ENCODE measurements at places on chromosomes 6 and 20. TPM values are rescaled to one million over a fixed set of nuclear protein-coding genes. Genes with fewer than 3 reads are reported as not detected.

DNA sequence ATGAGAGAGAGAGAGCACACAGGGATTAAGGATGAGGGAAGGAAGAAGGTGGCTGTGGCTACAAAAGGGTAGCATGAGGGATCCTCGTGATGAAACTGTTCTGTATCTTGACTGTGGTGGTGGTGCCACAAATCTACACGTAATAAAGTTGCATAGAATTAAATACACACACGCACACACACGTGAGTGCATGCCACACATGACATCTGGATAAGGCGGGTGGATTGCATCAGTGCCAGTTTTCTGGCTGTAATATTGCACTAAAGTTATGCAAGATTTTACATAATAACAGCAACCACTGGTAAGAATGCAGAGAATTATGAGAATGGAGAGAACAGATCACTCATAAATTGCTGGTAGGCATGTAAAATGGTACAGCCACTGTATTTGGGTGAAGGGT is 16.9 kb upstream of the STK35 start:
- peaks cover 3% of the 10 kb centered on the region for H3K27me3 ChIP-seq
- no peaks in the 10 kb centered on the region for H3K36me3 ChIP-seq
- no peak overlapping the region for H3K27ac ChIP-seq

DNA sequence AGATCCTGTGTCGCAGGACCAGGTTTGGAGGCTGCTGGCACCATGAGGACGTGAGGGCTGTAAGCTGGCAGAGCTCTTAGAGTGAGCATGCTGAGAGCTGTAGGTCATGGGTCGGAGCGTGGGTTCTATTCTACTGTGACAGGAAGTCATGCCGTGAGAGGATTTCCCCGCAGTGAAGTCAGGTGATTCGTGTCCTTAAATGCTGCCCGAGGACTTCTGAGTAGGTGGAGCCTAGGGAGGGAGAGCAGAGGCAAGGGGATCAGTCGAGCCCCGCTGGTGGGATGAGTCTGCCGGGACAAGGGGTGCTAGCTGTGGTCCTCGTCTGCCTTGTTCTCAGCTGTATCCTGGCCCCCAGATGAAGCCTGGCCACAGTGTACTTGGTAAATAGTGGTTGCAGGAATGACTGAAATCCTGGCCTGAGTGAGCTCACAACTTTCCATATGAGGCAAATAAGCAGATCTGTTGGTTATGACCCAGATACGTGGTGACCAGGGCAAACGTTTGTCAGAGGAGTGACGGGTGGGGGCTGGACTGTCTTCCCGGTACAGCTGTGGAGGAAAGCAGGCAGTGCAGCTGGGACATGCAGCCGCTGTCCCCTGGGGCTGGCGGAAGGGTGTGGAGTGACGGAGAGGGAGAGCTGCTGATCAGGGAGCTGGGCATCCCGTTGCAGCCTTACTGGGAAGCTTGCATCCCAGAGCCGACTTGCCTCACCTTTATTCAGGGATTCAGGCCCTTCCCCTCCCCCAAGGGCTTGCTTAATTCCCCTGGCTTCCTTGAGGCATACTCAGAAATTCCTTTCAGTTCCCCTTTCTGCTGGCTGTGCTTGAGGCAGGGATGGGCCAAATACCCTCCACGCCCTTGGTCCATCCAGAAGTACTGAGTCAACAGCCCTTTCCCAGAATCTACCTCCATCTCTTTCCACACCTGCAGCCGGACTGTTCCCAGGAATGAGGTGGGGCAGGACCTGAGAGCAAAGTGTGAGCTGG is 250.9 kb upstream of the RREB1 start:
- H3K27me3 ChIP-seq, result no peaks in the 10 kb centered on the region
- H3K27ac ChIP-seq, result peak overlapping the region; percentile 88
- no peak overlapping the region for H3K4me3 ChIP-seq
- DNase-seq, result peak; percentile 66
- H3K4me1 ChIP-seq, result peaks cover 25% of the 10 kb centered on the region

- no peaks in the 10 kb centered on the region for H3K27me3 ChIP-seq
- no peak overlapping the region for H3K4me3 ChIP-seq
- H3K36me3 ChIP-seq, result no peaks in the 10 kb centered on the region
These were observed 483.8 kb downstream of the TFAP2B start for GRCh38 chr6:51302431-51302830.

DNA sequence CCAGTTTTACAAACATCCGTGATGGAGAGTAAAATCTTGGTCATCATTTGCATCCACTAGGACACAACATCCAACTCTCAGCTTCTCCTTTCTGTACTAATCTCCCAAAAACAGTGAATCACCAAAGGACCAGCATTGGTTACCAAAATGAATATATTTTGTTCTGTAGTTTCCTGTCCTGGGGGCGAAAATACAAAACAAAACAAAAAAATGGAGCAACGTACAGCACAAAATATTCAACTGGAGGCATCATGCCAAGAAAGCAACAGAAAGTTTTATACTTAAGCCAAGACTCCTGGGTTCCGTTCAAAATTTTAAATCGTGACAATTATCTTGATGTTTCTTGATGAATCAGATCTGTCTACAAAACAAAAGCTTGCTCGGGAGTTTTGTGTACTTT is 126.6 kb upstream of the CCDC28A start:
- H3K4me1 ChIP-seq, result no peaks in the 10 kb centered on the region
- no peak overlapping the region for H3K27ac ChIP-seq
- no peaks in the 10 kb centered on the region for H3K36me3 ChIP-seq
- no peak overlapping the region for H3K4me3 ChIP-seq
- DNase-seq, result no peak
- H3K27me3 ChIP-seq, result no peaks in the 10 kb centered on the region

DNA sequence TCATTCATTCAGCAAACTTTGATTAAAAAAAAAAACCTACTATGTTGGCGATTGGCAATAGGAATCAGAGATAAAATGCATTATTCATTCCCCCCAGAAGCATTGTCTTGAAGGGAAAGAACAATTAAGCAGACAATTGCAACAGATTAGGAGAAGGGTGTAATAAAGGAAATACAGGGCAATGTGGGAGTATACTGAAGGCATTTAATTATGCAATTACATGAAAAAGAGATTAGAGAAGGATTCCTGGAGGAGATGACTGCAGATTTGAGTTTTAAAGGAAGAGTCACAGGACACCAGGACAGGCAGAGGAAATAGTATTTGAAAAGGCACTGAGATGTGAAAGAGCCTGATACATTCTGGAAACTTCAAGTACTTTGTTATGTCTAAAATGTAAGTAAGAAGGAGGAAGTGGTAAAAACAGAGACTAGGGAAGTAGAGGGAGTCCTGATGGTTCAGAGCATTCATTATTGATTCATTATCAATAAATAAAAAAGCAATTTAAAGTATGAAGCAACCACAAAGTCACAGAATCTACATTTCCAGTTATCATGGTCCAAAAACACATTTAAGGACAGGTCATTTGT is 43.7 kb downstream of the THEMIS start:
- H3K4me1 ChIP-seq, result no peaks in the 10 kb centered on the region
- H3K27me3 ChIP-seq, result no peaks in the 10 kb centered on the region
- no peak for DNase-seq
- no peak overlapping the region for H3K27ac ChIP-seq

DNA sequence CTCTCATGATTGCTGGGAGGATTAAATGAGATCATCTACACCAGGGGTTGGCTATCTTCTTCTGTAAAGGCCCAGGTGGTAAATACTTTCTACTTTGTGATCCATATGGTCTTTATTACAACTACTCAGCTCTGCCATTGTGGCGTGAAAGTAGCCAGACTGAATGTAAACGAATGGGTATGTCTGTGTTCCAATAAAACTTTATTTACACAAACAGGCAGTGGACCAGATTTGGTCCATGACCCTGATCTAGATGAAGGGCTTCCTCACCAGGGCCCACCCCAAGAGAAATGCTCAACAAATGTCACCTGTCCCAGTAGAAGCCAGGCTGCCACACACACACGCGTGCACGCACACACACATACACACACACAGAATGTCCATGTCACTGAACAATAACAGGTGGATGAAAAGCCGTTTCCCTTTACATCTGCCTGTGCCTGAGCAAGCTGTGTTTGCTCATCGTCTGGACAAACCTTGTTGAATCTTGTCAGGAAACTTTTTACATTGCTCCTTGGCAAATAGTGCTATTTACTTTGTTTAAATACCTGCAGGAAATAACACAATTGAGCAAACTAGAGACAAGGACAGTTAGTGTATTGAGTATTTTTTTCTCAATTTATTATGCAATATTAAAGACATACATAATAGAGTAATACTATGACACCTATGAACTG is 114.3 kb downstream of the EYA2 start:
- no peak overlapping the region for H3K4me3 ChIP-seq
- no peaks in the 10 kb centered on the region for H3K27me3 ChIP-seq
- DNase-seq, result no peak
- H3K27ac ChIP-seq, result no peak overlapping the region
- no peaks in the 10 kb centered on the region for H3K4me1 ChIP-seq
- no peaks in the 10 kb centered on the region for H3K36me3 ChIP-seq

GRCh38 chr6:33592280-33592594 is 12.2 kb upstream of the BAK1 start:
- H3K4me1 ChIP-seq, result peaks cover 34% of the 10 kb centered on the region
- H3K27ac ChIP-seq, result no peak overlapping the region
- no peaks in the 10 kb centered on the region for H3K36me3 ChIP-seq
- no peak overlapping the region for H3K4me3 ChIP-seq
- H3K27me3 ChIP-seq, result no peaks in the 10 kb centered on the region

- peak; percentile 48 for DNase-seq
- no peaks in the 10 kb centered on the region for H3K27me3 ChIP-seq
- H3K4me1 ChIP-seq, result no peaks in the 10 kb centered on the region
- H3K36me3 ChIP-seq, result peaks cover 4% of the 10 kb centered on the region
These were observed 7.8 kb downstream of the UBE3D start for GRCh38 chr6:83057705-83058321.

DNA sequence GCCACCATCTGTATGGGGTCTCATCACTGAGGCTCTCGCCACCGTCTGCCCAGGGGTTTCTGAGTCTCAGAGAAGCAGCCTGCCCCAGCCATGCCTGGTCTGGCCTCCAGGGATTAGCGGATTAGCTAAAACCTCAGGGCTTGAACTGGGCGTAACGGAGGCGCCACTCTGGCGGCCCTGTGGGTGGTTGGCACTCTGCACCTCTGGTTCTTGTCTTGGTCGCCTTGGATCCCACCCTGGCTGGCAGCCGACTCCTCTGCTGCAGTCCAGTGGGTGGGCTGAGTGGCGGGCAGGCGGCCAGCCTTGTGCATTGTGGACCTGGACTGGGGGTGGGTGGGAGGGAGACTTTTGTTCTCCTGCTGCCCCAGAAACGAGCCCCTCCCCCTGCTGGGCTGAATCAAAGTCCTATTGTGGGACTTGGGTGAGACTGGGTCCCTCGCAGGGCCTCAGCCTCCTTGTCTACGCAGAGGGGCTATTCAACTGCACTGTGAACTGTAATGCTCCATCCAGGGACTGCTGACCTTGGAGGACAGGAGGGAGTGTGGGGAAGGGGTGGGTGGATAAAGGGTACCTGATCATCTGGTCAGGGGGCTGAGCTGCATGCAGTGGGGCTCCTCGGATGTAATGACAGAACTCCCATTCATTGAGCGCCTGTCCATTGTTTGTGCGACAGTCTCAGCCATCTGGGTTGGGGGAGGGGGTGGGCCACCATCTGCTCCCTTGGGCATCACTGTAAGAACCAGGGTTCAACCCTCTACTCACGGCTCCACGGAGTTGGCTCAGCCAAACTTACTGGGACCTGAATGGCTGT is 23.9 kb downstream of the SUN5 start:
- no peaks in the 10 kb centered on the region for H3K36me3 ChIP-seq
- H3K4me3 ChIP-seq, result no peak overlapping the region
- no peaks in the 10 kb centered on the region for H3K27me3 ChIP-seq
- H3K4me1 ChIP-seq, result no peaks in the 10 kb centered on the region

GRCh38 chr20:38751360-38751976 is 3.2 kb downstream of the ACTR5 start:
- no peaks in the 10 kb centered on the region for H3K36me3 ChIP-seq
- DNase-seq, result no peak
- no peak overlapping the region for H3K27ac ChIP-seq
- H3K27me3 ChIP-seq, result no peaks in the 10 kb centered on the region
- H3K4me3 ChIP-seq, result no peak overlapping the region

DNA sequence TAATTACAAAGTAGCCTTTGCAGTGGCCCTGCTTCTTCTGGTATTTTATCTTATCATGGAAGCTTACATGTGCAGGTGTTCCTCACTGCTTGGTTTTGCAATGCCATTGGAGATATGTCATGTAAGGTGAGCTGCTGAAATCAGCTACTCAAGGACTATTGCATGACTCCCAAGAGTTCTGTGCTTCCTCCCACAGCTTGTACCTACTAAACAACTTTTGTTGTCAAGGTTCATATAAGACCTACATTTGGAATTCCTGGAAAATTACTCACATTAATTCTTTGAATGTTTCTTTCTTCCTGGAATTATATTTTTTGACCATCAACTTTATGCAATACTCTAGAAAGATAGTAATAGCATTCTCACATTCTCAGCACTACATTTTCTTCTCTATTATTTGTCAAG is 427.5 kb upstream of the HSF2 start:
- H3K4me1 ChIP-seq, result no peaks in the 10 kb centered on the region
- no peak overlapping the region for H3K27ac ChIP-seq
- H3K36me3 ChIP-seq, result no peaks in the 10 kb centered on the region

- no peak overlapping the region for H3K4me3 ChIP-seq
- H3K36me3 ChIP-seq, result no peaks in the 10 kb centered on the region
- no peaks in the 10 kb centered on the region for H3K27me3 ChIP-seq
- DNase-seq, result no peak
- H3K4me1 ChIP-seq, result peaks cover 6% of the 10 kb centered on the region
These were observed 233.3 kb upstream of the RUNX2 start for GRCh38 chr6:45094831-45095230.

GRCh38 chr20:54284928-54285704 is 77.2 kb downstream of the PFDN4 start:
- no peak for DNase-seq
- H3K27ac ChIP-seq, result no peak overlapping the region
- H3K27me3 ChIP-seq, result no peaks in the 10 kb centered on the region
- H3K4me3 ChIP-seq, result no peak overlapping the region
- H3K36me3 ChIP-seq, result no peaks in the 10 kb centered on the region

GRCh38 chr6:72130327-72130726 is 244.0 kb downstream of the RIMS1 start:
- H3K36me3 ChIP-seq, result no peaks in the 10 kb centered on the region
- no peak overlapping the region for H3K27ac ChIP-seq
- H3K4me1 ChIP-seq, result no peaks in the 10 kb centered on the region

The TMEM217 gene
- total RNA-seq, result not detected

The TNF gene
- total RNA-seq, result 1.2 TPM

The SPINT4 gene
- total RNA-seq, result not detected

The COQ3 gene
- total RNA-seq, result 8.7 TPM

The COL21A1 gene
- total RNA-seq, result 0.65 TPM

The CALHM6 gene
- 6.9 TPM for total RNA-seq

The SPATS1 gene
- not detected for total RNA-seq

The MLIP gene
- 3.3 TPM for total RNA-seq

The TMEM74B gene
- 4.1 TPM for total RNA-seq

Data from adrenal gland (tissue), 19 donors.